Neural crest cell (in vitro differentiated cells): ENCODE measurements at places on chromosomes 5 and 9.

DNA sequence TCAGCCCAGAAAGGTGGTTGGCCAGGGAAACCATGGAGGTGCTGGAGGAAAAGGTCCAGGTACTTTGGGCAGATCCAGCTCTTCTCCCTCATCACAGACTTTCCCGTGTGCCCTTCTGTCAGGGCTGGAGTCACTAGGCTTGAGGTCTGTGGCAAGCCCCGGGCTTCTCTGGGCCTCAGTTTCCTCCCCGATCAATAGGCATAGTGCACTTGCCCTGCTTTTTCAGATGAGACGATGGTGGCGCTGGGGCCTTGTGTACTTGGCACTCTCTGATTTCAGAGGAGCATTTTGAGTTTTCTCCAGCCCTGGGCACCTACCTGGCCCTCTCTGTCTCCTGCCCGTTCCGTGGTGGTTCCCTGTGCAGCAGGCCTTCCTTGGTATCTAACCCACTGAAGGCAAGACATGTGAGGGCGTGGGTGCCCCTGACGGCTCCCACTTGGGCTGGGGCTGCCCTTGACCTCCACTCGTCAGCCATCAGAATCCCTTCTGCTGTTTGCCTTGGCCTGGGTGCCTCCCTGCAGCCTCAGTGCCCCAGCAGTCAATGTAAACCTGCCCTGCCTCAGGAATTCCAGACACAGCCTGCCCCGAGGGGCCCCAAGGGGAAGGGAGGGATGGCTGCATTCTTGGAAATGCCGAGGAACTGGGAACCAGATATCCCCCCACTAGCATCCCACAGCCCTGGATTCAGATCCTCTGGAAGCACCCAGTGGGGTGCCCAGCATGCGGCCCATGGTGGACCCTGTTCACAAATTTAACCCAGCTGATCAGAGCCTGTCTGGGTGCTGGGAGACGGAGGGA, 66.3 kb upstream of the COL5A1 start:
- DNase-seq = no peak

GRCh38 chr5:61472172-61472958, 140.3 kb downstream of the ZSWIM6 start:
- no peak for DNase-seq

DNA sequence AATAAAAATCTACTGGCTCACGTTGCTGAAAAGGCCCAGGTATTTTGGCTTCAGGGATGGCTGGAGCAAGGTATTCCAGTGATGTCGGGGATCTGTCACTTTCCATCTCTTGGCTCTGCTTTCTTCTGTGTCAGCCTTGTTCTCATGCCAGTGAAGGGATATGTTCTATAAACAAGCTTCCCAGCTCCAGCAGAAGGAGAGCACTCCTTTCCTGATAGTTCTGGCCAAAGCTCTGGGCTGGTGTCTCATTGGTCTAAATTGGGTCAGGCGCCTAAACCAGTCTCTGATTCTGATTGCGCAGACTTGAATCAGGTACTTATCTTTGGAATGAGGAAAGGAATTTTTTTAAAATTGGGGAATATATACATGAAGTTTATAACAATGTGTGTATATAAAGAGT, 5.1 kb downstream of the SNX30 start:
- no peak for DNase-seq

GRCh38 chr9:120846906-120847305, 4.2 kb upstream of the PSMD5 start:
- DNase-seq = no peak

GRCh38 chr5:44002381-44002901, 386.8 kb downstream of the FGF10 start:
- no peak for DNase-seq

DNA sequence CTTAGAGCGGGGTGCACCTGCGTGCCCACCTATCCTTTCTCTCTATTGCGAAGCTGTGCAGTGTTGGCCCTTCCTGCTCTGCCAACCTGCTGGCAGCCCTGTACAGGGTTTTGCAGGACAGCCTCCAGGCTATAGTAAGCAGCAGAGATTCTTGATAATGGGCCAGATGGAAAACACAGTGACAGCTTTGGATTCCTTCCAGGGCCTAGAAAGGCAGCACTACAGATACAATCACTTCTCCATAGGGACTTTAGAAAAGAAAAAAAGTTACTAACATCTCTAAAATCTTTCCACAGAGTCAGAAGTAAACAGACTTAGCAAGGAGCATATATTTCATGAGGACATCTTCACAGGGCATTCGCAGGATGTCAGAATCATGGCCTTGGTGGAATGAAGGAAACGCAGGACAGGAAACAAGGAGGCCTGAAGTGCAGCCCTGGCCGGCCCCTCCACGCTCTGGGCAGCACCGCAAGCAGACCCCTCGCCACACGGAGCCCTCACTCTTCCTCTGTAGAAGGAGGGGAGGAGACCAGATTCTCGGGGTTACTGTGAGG, 172.1 kb upstream of the GAS1 start:
- DNase-seq = no peak

- no peak for DNase-seq
Observed at GRCh38 chr5:137737349-137738131, 1.7 kb upstream of the KLHL3 start.

GRCh38 chr5:31995006-31995405, 179.1 kb downstream of the GOLPH3 start:
- no peak for DNase-seq

GRCh38 chr9:18834740-18835361, 198.2 kb downstream of the SAXO1 start:
- no peak for DNase-seq

DNA sequence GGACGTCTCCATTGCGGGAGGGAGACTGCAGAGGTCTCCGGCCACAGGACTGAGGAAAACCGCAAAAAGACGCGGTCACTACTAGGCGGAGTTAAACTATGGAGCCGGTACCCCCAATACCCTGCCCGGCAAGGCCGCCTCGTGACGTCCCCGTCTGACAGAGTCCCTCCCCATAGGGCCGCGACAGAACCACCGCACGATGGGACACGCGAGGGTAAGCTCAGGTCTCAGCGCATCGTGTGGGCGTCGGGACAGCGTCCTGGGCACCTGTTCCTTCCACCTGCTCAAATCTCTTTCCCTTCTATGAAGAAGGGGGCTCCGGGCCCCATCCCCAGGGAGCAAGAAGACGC, 35.2 kb upstream of the GLDC start:
- DNase-seq = no peak

DNA sequence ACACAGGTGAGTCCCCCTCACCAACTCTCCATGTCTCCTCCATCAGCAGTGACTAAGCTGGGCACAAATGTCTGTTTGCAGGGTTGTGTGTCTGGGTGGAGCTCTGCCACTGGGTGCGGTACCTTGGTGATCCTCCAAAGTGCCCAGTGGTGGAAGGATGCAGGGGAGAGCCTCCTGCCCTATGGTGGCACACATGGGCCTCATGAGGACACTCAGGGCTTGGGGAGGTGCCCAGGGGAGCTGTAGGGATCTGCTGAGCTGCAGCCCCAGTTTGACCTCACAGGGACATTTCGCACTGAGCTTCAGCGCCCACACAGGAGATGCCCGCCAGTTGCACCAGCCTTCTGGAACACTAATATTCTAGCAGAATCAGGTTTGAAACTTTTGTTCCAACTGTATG, 29.5 kb downstream of the S1PR3 start:
- DNase-seq = no peak

DNA sequence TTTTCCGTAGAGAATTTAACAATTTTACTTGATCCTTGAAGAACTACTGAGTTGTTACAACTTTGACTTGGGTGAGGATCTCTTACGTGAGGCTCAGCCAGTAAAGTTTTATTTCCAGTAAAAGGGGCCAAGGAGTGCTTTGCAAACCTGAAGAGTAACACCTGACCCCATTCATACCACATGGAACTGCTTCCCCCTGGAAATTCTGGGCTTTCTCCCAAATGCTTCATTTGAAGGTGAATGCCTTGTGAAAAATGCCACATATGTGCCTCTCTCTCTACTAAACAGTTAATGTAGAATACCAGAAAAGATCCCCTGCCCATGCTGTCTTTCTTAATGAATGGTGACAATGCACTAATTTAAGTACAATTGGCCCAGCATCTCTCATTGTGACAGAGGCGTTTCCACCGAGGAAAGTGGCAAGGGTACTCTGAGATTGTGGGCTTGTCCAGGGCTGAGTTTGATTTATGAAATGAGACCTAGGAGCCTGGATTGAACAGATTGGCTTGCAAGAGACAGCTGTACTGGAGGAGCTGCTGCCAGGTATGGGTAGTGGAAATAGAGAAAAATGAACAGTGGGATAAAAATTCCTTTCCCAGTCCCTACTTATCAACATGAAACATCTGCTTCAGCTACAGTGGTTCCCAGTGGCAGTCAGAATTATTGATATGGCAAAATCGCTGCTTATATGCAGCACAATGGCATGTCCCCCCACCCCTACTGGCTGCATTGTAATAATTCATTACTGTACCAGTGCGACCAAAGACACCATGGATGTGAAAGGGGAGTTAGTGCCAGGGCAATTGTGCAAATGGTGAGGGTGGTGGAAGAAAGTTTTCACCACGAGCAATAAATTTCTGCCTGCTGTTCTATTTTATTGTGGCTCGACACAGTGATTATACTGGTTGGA, 843.7 kb upstream of the WWC1 start:
- no peak for DNase-seq

GRCh38 chr5:32621256-32621655, 35.9 kb downstream of the SUB1 start:
- DNase-seq = no peak

DNA sequence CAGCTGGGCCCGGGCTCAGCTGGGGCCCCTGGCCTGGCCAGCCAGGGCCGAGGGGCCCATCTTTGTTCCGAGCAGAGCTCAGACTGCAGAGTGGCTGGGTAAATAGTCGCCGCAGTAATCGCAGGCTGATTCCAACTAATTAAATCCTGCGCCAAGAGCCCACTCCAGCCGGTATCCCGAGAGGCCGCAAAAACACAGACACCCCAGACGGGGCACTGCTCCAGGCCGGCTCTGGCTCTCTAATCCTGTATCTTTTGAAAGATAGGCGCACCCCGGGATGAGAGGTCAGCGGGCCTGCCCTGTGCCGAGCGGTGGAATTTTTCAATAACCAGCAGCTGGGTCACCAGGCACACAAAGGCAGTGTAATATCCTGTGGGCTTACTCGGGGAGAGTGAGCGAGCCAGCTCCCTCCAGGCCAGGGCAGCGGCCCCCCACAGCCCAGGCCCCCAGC, 57.7 kb downstream of the LMX1B start:
- no peak for DNase-seq

- DNase-seq = no peak
Observed at GRCh38 chr9:110950041-110950645, 88.1 kb downstream of the LPAR1 start.

- DNase-seq = no peak
Observed at GRCh38 chr5:176446028-176446665, 2.0 kb upstream of the FAF2 start.

- DNase-seq = no peak
Observed at GRCh38 chr5:174281855-174282254, 236.3 kb downstream of the NSG2 start.

GRCh38 chr9:35186524-35186923, 24.7 kb downstream of the UNC13B start:
- no peak for DNase-seq

DNA sequence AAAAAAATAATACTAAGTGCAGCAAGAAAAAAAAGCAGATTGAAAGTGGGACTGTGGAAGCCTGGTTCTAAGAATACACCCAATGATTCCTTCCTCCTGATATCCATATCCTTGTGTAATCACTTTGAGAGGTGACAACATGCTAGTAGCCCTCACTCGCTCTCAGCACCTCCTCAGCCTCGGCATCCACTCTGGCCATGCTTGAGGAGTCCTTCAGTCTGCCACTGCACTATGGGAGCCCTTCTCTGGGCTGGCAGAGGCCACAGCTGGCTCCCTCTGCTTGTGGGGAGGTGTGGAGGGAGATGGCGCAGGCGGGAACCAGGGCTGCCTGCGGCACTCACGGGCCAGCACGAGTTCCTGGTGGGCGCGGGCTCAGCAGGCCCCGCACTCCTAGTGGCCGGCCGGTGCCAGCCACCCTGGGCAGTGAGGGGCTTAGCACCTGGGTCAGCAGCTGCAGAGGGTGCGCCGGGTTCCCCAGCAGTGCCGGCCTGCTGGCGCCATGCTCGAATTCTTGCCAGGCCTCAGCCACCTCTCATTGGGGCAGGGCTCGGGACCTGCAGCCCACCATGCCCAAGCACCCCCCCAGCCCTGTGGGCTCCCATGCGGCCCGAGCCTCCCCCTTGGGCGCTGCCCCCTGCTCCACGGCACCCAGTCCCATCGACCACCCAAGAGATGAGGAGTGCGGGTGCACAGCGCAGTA, 24.5 kb upstream of the SELENOP start:
- no peak for DNase-seq

- no peak for DNase-seq
Observed at GRCh38 chr9:104934691-104935500, 6.9 kb upstream of the ABCA1 start.

GRCh38 chr5:124583469-124584350, 162.7 kb downstream of the ZNF608 start:
- no peak for DNase-seq

DNA sequence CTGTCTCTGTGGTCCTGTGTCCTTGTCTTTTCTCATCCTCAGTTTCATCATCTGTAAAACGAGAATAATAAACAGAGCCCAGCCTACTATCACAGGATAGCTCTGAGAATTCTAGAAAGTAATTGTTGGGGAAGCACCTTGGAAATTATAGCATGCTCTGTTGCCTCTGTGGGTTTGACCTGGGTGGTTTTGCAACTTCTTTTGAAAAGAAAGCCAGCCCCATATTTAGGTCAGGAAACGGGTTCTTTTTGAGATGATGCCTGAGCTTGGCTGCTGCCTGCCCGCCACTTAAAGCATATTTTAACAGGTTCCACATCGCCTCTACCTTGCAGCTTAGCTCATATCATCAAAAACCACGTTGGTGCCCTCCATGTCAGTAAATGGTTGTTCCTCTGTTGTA, 111.1 kb downstream of the TLR4 start:
- no peak for DNase-seq

DNA sequence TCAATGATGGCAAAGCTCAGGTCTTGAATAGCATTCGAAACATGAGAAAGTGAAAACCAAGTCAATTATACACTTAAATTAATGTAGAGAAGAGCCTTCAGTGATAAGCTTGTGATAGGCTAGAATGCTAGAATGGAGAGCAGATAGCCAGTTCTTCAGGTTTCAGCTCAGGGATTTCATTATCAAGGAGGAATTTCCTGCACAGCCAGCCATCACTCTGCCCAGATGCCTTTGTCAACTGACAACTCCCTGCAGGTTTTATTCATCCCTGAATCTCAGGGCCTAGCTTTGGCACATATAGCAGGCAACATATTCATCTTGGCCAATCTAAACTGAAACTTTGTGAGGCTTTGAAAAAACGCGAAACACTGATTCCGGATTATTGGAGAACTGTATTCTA, 199.3 kb upstream of the CDH6 start:
- DNase-seq = no peak

- DNase-seq = no peak
Observed at GRCh38 chr9:130607640-130608420, 28.5 kb downstream of the FUBP3 start.

DNA sequence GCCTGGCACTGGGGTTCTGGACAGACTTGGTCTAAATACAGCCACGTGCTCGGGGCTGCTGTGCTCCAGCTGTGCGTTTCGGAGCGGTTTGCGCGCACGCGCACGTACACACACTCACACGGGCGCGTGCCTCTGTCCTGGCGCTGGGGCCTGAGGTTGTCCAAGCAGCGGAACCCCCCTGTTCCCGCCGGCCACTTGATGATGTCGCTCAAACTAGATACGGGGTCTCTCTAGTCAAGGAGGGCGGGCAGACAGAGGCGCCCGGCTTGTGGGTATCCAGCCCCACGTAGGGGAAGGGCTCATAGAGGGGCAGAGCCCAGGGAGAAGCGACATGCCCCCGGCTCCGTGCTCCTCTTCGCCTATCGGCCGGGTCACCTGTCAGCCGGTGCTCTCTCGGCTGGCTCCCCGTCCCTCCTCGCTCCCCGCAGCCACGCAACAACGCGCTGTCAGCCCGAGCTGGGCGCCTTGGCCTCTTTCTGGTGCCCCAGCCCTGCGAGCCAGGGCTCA, 8.9 kb downstream of the NR2F1-AS1 start:
- DNase-seq = no peak
